ENCODE measurements at places on chromosomes 1 and 21.

DNA sequence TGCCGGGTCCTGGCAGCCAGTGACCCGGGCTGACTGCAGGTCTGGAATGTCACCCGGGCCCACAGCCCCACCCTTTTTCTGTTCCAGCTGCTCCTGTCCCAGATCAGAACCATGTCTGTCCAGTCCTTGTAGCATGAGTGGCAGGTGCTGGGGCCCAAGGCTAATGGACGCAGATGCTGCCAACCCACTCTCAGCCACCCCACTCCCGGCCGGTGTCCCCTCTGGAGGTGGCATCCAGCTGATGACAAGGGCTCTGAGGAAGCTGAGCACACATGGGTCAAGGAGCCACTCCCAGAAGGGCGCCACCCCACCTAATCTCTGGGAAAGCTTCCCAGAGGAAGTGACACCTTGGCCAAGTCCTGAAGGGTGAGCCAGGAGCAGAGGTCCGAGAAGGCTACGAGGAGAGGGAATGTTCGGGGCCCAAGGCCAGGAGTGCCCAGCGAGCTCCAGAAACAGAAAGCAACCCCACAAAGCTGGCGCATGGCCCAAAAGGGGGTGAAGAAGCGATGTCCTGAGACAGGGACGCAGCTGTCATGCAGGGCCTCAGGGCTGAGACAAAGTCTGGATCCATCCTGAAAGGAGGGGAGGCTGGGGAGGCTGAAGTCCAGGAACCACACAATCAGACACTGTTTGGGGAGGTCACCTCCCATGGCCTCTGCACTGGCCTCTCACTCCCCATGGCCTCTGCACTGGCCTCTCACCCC, 39.5 kb downstream of the ACOT7 start:
- DNase-seq = no peak

DNA sequence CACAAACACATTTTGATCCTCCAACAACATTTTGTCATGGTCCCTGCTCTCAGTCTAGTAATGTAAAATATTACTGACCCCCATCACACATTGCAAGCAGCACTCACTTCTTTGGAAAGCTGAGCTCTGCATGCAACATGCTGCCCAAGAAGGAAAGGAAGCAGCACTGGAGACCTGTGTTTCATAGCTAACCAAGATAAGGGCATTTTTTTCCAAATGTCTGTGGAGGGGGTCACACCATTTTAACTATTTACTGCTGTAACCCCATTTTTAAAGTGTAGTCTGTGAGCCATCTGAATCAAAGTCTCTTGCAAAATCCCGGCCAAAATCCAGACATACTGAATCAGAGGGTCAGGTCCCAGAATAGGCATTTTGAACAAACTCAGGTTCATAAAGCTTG, 4.5 kb upstream of the RASSF5 start:
- DNase-seq = no peak

- DNase-seq = no peak
These were observed 88.5 kb downstream of the UBE2U start for GRCh38 chr1:64291931-64292330.

DNA sequence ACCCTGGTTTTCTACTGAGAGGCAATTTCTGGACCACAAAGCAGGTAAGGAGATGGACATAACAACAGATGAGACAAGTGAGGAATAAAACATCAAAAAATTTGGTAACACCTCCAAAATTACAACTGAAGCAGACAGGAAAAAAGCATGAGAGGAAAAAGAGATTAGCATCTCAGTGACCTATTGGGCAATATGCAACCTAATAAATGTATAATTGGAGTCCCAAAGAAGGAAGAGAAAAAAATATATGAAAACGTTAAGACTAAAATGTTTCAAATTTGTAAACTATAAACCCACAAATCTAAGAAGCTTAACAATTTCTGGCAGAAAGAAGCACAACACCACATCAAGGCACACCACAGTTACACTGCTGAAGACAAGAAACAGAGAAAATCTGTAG, 208.2 kb upstream of the TNR start:
- DNase-seq = no peak
